Naive B cell (primary cell): ENCODE measurements at places on chromosomes 5 and 9. TPM values are rescaled to one million over a fixed set of nuclear protein-coding genes. Genes with fewer than 3 reads are reported as not detected.

GRCh38 chr9:112516769-112517168 lies 30.1 kb downstream of the KIAA1958 start:
- peaks cover 3% of the 10 kb centered on the region for H3K4me1 ChIP-seq
- H3K27me3 ChIP-seq: no peaks in the 10 kb centered on the region
- DNase-seq: no peak
- H3K27ac ChIP-seq: no peak overlapping the region
- H3K36me3 ChIP-seq: no peaks in the 10 kb centered on the region

- H3K27ac ChIP-seq: no peak overlapping the region
- peaks cover 46% of the 10 kb centered on the region for H3K4me1 ChIP-seq
- no peaks in the 10 kb centered on the region for H3K36me3 ChIP-seq
- no peak for DNase-seq
- H3K4me3 ChIP-seq: peak overlapping the region; percentile 86
These were observed 1.5 kb downstream of the DCAF10 start for GRCh38 chr9:37801959-37802711.

DNA sequence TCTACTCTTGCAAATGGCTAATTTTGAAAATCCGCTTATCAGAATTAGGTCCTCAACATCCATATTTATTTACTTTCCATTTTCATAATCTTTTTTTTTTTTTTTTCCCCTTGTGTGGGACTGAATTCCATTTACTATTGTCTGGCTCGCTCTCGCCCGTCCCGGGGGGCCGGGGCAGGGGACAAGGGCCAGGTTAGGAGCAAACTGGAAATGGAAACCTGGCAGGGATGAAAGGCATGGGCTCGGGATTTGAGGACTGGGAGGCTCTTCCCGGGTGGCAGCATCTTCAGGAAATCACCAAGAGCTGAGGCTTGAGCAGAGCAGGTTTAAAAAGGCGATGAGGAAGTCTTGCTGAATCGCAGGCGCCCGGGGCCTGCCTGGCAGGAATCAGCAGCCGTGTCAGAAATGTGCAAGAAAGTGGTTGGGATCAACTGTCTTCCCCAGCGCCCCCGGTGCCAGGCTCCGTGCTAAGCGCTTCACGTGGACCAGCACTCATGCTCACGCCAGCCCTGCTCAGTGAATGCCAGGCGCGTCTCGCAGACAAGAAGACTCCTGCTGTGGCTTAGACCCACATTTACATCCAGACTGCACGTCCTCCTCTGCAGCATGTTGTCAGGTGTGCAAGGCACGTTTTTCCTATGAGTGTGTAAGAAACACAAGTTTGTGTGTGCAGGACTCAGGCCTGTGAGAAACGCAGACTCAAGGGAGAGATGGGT lies 66.3 kb upstream of the UNC5A start:
- H3K27ac ChIP-seq: no peak overlapping the region
- H3K27me3 ChIP-seq: peaks cover 91% of the 10 kb centered on the region
- H3K36me3 ChIP-seq: peaks cover 10% of the 10 kb centered on the region
- no peak for DNase-seq
- peaks cover 20% of the 10 kb centered on the region for H3K4me1 ChIP-seq

- H3K36me3 ChIP-seq: no peaks in the 10 kb centered on the region
- no peak overlapping the region for H3K27ac ChIP-seq
- H3K27me3 ChIP-seq: peaks cover 41% of the 10 kb centered on the region
- no peak for DNase-seq
- no peak overlapping the region for H3K4me3 ChIP-seq
- H3K4me1 ChIP-seq: no peaks in the 10 kb centered on the region
These were observed 159.2 kb downstream of the SNCAIP start for GRCh38 chr5:122471031-122471751.

DNA sequence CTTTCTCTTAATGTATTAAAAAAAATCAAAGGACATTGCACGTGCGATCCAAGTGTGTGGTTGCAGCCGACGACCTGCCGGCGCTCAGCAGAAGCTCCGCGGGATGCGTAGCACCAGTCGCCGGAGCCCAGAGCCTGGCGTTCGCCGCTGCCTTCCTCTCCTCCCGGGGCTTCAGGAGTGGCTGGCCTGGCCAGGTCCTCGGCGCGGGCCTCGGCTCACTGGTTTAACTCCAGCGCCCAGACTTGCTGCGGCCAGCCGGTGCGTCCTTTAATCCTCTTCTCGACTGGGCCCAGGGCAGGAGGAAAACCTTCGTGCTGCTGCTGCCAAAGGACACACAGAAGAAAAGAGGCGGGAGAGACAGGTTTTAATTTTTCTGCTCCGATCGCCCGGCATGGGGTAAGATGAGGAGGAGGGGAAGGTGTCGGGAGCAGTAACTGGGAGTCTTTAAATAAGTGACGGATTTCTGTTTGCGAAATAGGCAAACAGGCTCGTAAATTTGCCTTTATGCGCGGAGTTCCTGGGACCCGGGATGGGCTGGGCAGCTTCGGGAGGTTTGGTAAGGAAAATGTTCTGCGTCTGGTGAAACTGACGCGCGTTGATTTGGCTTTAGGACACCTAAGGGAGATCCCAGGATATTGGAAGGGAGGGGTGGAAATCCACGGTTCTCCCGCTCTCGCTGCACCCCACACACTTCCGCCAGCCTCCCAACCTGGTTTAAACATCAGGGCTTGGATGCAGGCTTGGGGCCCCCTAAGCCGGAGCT lies 2.3 kb downstream of the HAND1 start:
- peaks cover 69% of the 10 kb centered on the region for H3K4me1 ChIP-seq
- no peak for DNase-seq
- H3K36me3 ChIP-seq: no peaks in the 10 kb centered on the region
- H3K4me3 ChIP-seq: peak overlapping the region; percentile 84
- H3K27ac ChIP-seq: no peak overlapping the region

- no peak overlapping the region for H3K4me3 ChIP-seq
- peaks cover 31% of the 10 kb centered on the region for H3K27me3 ChIP-seq
- no peaks in the 10 kb centered on the region for H3K36me3 ChIP-seq
- no peak for DNase-seq
- no peak overlapping the region for H3K27ac ChIP-seq
These were observed 14.8 kb upstream of the SLC6A19 start for GRCh38 chr5:1186351-1187233.

The SCGB3A2 gene
- not detected for polyA plus RNA-seq

The MTAP gene
- 15.9 TPM for polyA plus RNA-seq
